ENCODE measurements at places on chromosomes 7 and 10.

- DNase-seq: no peak
Observed at GRCh38 chr10:30773501-30773900, 143.9 kb upstream of the LYZL2 start.

DNA sequence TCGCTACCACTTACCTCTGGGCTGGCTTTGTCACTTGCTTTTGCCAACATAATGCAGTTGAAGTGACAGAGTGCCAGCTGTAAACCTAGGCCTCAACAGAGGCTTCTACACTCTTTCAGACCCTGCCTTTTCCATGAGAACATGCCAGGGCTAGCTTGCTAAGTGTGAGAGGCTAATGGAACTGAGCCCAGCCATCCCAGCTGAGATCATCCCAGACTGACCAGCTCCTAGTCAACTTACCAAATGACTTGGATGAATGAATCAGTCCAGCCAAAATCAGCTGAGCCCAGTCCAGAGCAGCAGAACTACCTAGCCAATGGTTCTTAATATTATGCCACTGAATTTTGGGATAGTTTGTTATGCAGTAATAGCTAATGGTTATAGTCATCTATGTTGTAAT lies 34.7 kb upstream of the MKLN1 start:
- no peak for DNase-seq

GRCh38 chr10:118482393-118483331 lies 112.8 kb downstream of the PRLHR start:
- no peak for DNase-seq

DNA sequence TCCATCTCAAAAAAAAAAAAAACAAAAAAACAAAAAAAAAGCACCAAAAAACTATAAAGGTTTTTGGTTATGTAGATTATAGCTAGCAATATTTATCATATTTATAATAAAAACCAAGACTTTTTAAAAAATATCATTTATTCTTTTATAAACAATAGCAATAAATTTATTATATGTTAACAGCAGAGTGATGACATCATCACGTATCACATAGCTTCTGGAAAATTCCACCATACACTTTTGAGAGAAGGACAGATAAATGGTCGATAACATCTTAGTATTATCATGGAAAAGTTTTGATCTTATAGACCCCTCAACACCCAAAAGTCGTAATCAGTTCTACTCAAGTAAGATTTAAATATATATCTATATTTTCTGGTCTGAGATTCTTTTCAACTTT lies 33.2 kb upstream of the IL15RA start:
- no peak for DNase-seq

- no peak for DNase-seq
Observed at GRCh38 chr7:4158441-4159153, 523.5 kb upstream of the FOXK1 start.

- peak; percentile 81 for DNase-seq
Observed at GRCh38 chr10:44180321-44181168, 204.4 kb downstream of the CXCL12 start.

- no peak for DNase-seq
Observed at GRCh38 chr7:149547126-149547525, 49.5 kb upstream of the ZNF746 start.

DNA sequence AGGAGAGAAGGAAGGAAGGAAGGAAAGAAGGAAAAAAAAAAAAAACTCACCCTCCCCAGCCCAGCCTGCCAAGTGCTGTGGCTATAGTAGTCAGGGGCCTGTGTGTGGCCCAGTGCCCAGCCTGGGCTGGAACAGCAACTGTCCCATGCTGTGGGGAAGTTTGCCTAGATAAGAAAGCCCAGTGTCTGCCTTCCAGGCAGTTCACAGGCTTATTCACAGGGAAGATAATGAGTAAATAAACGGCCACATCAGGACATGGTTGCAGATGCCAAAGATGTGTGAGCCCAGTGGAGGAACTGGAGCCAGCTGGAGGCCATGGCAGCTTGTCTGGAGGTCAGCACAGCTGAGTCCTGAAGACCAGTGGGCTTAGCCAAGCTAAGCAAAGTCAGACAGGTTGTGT lies 132.4 kb upstream of the FOXK1 start:
- no peak for DNase-seq

GRCh38 chr7:134328900-134329299 lies 12.2 kb upstream of the SLC35B4 start:
- DNase-seq: no peak

DNA sequence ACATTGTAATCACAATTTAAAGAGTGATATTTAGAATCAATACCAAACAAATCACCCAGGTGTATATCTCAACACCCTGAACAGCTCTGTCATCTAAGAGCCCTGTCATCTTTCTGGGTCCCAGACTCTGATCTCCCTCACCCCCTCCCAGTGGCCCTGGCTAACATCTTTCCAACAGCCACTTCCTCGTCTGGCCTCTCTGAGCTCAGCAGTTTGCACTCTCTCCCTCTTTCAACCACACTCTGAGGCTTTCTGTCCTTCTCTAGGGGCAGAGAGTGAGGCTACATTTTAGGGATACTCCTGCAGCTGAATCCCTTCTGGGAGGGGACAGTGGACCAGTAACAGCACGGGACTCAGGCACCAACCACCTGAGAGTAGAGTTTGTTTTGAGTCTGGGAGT lies 17.1 kb upstream of the PRRT4 start:
- DNase-seq: no peak

DNA sequence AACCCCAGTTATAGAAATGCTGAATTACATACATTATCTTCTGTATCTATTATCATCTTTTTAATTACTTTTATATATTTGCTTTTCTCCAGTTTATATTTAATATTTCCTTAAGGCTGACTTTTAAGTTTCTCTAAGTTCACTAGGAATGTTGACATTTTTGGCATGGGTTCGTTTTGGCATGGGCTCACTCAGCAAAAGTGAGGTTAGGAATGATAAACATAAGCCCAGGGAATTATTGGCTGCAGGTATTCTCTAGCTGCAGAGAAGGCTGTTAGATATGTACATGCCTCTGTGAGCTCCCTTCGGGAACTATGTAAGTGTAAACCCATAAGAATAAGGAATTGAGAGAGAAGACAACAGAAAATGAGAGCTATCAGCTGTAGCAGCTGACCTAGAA lies 63.6 kb upstream of the RAB18 start:
- no peak for DNase-seq

DNA sequence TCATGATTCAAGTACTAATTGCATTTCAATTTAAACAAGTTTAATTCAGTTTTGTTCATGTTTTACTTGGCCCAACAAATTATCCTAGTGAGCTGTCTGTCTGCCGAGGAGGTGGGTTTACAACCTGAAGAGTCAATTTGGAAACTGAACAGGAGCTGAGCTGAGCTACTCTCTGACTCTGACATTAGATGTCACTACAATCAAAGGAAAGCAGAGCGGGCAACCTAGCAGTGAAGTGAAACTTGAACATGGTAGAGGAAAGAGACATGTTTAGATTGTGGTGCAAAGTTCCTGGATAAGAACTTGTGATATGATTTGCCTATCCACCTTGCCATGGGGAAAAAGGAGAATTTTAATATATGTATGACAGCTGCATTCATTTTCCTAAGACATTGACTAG lies 9.6 kb upstream of the AGR3 start:
- DNase-seq: peak; percentile 82

DNA sequence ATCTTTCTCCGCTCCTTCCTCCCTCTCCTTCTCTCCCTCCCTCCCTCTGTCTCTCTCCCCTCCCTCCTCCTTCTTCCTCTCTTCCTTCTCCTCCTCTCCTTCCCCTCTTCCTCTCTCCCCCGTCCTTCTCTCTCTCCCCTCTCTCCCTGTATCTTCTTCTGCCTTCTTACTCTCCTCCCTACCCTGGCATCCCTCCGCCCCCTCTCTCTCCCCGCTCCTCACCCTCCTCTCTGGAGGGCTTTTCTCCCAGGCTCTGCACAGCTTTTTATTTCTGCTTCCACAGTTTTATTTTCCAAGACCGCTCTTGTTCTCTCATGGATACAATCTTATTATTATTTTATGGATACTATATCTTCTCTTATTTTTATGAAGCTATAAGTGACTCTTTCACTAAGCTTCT lies 32.6 kb downstream of the AP5Z1 start:
- DNase-seq: no peak

- no peak for DNase-seq
Observed at GRCh38 chr7:15057272-15057671, 154.7 kb upstream of the DGKB start.

GRCh38 chr7:132476541-132476940 lies 99.7 kb downstream of the PLXNA4 start:
- DNase-seq: no peak

Measured in SK-MEL-5 (cell line).